Calu3 (cell line): ENCODE measurements at places on chromosomes 7 and 10.

DNA sequence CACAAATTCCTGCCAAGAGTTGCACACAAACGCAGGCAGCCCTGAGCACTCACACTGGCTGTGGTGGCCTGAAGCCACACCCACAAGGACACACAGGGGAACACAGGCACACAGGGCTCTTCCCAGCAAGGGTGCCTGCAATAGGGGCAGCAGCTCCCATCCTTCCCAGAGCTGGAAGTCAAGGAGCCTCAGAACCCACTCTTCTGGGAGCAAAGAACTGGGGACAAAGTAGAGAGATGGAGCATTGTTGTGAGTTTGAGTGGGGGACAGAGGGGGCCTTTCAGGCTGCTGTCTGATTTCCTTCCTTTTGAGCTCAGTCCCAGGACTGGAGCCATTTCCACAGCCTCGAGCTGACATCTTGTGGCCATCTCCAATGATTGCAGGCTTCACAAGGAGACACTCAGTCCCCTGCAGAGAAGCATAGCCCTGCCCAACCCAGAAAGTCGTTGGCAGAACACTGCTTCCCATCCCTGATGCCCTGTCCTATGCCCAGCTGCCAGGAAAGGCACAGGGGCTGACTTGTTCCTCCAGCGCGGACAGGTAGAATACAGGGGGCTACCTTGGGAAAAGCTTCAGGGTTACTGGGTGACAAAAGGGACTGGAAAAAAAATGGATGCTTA is 34.4 kb upstream of the SLF2 start:
- DNase-seq = peak; percentile 41

- DNase-seq = no peak
These were observed 131.7 kb upstream of the PRSS58 start for GRCh38 chr7:142389544-142389943.

GRCh38 chr10:28177944-28178637 is 124.8 kb downstream of the MPP7 start:
- DNase-seq = no peak

- no peak for DNase-seq
These were observed 44.8 kb downstream of the SHTN1 start for GRCh38 chr10:116960066-116960776.

DNA sequence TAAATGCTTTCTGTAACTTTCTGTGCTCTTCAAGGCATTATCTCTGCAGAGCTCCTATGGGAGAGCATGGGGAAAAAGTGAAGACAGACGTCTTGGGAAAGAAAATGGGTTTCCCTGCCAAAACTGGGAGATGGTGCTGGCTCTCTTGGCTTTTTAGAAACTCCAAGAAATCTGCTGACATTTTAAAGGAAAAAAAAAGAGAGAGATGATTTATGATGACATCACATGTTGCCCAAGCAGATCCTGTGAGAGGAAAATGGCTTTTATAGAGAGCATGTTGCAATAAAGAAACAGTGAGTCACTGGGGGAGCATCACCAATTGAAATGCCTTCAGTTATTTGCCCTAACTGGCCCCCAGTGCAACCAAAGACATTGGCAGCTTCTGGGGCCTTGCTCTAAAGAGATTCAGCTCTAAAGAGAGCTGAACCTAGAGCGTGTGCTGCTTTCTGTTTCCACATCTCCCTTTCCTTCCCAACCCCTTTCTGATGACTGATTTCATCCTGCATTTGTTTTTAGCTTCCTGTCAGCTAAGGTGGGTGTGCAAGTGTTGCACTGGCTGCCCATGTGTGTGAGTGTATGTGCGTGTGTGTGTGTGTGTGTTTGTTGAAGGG is 37.7 kb downstream of the LRMDA start:
- peak; percentile 4 for DNase-seq

- no peak for DNase-seq
These were observed 5.3 kb downstream of the GLRX3 start for GRCh38 chr10:130141460-130141859.

DNA sequence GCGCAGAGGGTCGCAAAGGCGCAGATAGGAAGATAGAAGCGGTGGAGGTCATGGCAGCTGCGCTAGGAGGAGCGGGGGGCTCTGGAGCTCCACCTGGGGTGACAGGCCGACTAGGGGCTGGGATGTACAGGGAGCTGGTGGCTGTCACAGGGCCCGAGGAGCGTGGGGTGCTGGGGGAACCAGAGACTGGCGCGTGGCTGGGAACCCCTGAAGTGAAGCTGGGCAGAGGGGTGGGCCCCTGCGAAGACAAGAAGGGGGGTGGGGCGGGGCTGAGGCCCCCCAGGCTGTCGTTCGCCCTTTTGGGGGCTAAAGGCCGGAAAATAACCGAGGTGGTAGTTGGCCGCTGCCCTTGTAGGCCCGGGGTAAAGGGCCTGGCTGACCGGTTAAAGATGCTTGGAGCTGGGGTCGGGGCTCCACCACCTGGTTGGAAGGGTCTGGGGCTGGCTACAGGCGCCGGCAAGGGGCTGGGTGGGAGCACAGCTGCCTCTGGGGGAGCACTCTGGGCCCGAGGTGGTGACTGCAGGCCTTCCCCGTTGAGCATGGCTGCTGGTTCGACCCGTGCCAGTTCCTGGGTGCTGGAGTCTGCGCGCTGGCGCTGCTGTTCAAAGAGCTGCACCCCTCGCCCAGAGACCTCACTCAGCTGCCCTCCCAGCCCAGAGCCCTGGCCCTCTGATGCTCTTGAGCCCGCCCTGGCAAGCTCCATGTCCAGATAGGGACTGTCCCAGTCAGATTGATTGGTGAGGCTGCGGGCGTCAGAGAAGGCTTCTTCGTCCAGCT is 6.8 kb upstream of the MYOZ1 start:
- no peak for DNase-seq

GRCh38 chr10:69815104-69815503 is 13.4 kb downstream of the COL13A1 start:
- no peak for DNase-seq

DNA sequence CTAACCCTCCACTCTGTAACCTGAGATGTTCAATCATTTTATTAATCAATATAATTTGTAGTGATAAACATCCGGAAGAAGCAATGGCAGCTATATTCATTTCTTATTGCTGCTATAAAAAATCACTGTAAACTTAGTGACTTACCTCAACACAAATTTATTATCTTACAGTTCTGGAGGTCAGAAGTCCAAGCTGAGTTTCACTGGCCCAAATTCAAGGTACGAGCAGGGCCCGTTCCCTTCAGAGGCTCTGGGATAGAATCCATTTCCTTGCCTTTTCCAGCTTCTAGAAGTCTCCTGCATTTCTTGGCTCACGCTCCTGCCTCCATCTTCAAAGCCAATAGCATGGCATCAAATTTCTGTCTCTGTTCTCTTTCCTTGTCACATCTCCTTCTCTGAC is 279.5 kb upstream of the SP8 start:
- DNase-seq = no peak

GRCh38 chr10:28788762-28789161 is 111.4 kb downstream of the BAMBI start:
- no peak for DNase-seq

- DNase-seq = no peak
These were observed 50.0 kb downstream of the CFAP58 start for GRCh38 chr10:104403636-104404035.

GRCh38 chr7:126845331-126845730 is 407.4 kb downstream of the GRM8 start:
- DNase-seq = no peak

DNA sequence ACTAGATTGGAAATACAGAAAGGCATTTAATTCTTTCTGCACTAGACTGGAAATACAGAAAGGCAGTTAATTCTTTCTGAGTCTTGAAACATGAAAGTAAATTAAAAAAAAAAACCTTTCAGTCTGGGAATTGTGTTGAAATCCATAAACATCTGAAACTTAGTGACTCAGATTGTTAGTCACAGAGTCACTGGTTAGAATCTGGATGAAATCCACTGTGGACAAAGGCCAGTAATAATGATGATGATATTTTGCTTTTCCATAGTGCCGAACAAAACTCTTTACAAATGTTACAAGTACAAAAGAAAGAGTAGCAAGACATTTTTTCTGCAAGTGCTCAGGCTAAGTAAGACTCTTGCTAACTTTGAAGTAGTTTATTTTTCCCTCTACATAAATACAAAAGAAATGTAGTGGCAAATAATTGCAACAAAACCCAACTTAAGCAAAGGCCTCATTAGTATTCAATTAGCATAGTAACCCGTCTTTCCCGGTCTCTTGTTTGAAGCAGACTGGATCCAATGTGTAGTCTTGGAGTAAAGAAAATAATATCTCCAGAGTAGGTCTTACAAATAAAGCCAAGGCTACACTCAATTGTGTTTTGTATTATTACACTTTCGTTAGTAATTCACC is 5.8 kb upstream of the PRTFDC1 start:
- DNase-seq = no peak

- peak; percentile 20 for DNase-seq
These were observed 11.5 kb upstream of the DLD start for GRCh38 chr7:107879400-107880035.

DNA sequence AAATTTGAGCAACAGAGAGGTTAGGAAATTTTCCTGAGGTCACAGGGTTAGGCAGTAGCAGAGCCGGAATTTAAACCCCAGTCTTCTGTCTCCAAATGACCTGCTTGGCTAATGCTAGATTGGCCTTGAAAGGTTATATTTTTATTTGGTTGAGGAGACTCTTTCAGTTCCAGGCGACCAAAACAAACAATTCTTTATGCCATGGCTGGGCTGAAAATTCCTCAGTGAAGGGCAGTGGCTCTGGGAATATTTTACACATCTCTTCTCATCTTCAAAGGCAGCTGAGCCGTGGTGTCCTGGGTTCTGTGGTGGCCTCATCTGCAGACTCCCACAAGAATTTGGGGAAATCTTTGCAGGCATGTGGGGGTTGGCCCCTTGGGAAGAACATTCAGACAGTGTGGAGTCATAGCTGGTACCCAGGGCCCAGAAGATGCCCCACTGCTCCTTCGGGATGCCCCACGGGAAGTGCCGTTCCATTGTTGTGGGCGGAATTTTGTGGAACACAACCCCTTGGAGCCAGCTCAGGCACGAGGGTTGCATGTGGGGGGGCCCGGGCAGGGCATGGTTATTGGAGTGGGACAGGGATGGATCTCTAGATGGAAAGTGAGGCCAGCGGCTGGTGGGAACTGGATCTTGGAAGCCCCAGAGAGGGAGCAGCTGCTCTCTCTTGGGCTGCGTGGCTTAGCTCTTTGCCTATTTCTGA is 33.2 kb downstream of the RPS24 start:
- no peak for DNase-seq

DNA sequence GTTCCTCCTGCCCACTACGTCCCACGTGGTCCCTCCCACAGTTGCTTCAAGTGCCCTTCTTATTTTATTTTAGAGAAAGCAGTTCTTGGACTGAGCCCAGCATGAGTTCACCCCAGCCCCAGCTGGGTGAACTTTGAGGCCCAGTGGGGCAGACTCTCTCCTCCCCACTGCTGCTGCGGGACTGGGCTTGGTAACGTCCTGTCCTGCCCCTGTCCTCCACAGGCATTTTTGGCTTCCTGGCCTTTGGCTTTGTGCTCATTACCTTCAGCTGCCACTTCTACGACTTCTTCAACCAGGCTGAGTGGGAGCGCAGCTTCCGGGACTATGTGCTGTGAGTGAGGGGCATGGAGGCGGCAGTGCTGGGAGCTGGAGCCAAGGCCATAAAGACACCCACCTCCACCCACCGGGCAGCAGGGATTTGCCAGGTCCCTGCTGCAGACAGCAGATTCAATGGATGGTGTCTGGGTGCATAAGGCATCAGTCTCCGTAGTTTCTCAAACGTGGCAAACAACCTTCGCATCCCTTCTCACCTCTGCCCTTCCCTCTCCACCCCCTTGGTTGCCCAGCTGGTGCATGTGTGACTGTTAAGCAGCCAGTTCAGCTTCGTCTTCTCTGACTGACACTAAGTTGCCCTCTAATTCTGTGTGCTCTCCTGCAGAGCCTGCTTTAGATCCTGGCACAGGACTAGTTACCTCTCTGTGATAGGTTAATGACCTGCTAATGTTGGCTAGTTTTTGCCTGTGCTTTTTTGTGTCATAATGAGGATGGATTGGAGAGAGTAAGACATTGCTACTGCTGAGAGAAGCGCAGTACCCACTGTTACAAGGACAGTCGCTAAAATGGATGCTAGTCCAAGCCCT is 15.5 kb upstream of the AHCYL2 start:
- no peak for DNase-seq

- no peak for DNase-seq
These were observed 164.3 kb downstream of the ZMYND11 start for GRCh38 chr10:299512-299911.

DNA sequence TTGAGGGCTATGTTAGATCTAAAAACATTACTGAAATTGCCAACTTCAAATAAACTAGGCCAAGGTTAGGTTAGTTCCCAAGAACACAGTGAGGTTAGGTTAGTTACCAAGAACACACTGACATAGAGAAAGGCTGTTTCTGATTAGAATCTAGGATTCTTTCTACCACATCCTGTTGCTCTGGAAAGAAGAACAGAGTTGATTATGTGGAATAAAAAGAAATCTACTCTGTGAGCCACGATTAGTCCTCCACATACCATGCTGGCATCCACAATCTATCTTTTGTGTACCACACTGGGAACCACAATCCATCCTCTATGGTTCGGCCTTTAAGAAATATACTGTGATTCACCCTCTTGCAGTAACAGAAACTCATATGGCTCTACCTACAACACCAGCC is 91.4 kb downstream of the LRRTM3 start:
- no peak for DNase-seq

GRCh38 chr7:70752794-70753241 is 379.1 kb upstream of the GALNT17 start:
- no peak for DNase-seq

DNA sequence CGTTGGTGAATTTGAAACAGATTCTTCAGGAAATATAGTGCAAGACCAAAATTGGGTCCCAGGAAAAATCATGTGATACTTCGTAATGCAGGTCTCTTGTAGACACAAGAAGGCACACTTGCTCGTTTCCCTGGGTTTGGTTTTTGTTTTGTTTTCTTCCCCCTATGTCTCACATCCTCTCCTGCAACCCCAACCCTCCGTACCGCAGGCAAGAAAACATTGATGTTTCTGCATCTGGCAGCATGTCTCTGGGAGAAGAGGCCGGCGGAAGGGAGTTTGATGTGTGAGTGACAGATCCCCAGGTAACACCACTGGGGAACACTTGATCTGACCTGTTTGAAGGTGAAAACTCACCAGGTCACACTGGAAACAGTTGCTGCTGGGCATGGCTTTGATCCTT is 718.5 kb downstream of the AUTS2 start:
- no peak for DNase-seq

- DNase-seq = no peak
These were observed 72.7 kb downstream of the CFAP46 start for GRCh38 chr10:132869621-132870020.

DNA sequence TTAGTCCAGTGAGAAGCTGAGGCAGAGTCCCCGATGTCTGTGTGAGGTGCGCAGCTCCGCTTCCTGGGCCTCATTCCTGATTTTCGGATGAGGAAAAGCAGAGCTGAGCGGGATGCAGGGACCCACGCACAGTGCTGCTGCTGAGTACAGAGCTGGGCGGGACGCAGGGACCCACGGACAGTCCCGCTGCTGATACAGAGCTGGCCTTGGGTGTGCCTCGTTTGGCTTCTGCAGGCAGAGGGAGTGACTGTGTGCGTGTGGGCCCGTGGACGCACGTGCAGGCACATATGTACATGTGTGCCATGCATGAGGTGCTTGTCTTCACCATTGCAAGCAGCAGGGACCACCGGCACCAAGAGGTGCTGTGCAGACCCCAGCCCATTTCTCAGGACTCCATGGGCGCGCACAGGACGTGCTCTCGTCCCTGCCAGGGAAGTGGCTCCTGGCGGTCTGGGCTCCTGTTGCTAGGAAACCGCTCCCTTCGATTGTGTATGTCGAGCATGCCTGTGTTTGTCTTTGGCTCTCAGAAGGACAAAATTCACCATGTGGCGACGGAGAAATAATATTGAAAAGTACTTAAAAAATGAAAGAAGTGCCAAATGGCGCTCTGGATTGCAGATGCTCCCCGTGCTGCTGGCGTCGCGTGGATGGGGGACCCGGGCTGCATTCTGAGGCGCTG is 303.8 kb upstream of the MKI67 start:
- DNase-seq = no peak

GRCh38 chr7:159086301-159086925 is 58.3 kb downstream of the VIPR2 start:
- DNase-seq = no peak
